ENCODE measurements at places on chromosomes 11 and 22. TPM values are rescaled to one million over a fixed set of nuclear protein-coding genes. Genes with fewer than 3 reads are reported as not detected.

DNA sequence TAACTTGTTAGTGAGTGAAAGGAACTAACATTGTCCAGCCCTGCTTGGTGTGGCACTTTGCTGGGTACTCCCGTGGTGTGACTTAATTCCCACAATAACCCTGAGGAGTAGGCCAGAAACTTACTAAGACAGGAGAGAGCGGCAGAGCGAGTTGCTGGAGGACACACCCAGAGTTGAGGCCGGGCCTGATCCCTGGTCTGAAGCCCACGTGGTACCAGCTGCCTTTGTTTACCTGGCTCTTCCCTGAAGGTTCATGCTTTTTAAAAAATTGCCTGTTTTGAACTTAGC, 594 bp downstream of the MPST start:
- DNase-seq = no peak

Gene DEFB131B
- total RNA-seq = not detected

Gene MUC5B
- not detected for total RNA-seq

DNA sequence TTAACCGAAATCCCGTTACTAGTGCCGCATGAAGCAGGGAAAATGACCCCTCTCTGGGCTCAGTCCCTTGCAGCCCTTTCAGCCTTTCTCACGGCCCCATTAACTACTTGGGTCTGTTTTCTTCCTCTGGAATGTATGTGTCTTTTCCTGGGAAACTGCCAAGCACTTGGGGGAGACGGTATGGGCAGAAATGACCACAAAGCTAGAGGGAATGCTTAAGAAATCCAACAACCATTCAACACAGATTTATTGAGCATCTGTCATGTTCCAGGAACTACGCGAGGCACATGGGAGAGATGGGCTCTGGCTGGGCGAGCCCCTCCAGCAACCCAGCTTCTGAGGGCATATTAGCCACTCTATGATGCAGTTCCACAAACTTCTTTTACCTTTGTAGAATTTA, 462.6 kb downstream of the BUD13 start:
- no peak for DNase-seq

DNA sequence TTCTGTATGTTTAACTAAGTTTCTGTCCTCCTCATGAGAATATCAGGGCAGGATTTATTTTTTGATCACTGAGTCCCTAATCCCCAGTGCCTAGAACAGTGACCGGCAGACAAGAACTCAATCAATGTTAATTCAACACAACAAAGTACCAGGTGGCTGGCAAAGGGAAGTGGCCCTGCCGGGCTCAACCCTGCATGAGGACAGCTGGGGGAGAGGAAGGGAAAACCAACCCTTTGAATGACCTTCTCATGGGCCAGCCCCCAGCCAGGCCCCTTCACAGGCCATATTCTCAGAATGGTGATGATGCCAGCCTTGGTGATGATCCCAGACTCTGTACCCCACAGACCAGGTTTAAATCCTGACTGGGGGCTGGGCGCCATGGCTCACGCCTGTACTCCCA, 1.4 kb upstream of the MFNG start:
- DNase-seq = no peak

Gene MAPK8IP1
- 218 TPM for total RNA-seq

Gene OR10AG1
- not detected for total RNA-seq

Gene DLG2
- total RNA-seq = 305 TPM

- no peak for DNase-seq
These were observed 1428.6 kb downstream of the LRRC4C start for GRCh38 chr11:40030867-40031266.

Gene CALCA
- not detected for total RNA-seq

Measured in dorsolateral prefrontal cortex (tissue), 122 donors.